ENCODE measurements at places on chromosomes 7 and 10.

DNA sequence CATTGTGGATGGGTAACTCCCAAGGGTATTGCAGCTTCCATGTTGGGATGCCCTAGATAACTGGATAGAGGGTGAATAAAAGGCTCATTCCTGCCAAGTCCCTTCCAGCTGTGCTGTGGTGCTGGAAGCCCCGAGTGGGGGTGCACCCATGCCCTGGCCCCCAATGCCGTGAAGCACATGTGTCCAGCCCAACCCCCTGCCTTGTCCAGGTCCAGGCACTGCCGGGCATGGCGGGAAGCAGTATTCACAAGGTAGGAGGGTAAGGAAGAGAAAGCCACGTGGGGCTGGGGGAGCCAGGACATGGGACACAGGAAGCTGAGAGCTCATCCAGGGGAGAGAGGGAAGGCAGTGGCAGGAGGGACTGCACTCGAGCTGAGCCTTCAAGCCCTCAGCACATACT is 148.2 kb upstream of the CDCA7L start:
- DNase-seq, result no peak

DNA sequence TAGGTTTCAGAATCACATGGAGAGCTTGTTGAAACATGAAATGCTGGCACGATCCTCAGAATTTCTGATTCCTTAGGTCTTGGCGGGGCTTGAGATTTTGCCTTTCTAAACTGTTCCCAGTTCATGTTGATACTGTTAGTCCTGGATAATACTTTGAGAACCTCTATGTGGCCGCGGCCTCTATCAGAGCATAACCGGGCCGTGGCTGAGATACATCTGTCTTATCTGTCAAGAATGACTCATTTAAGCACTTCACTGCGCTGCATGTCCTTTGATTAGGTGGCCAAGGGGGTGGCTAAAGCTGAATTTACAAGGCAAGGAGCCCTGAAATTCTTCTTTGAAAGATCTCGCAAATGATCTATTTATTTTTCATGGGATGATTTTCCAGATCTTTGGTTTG is 66.9 kb downstream of the GALNT17 start:
- no peak for DNase-seq

DNA sequence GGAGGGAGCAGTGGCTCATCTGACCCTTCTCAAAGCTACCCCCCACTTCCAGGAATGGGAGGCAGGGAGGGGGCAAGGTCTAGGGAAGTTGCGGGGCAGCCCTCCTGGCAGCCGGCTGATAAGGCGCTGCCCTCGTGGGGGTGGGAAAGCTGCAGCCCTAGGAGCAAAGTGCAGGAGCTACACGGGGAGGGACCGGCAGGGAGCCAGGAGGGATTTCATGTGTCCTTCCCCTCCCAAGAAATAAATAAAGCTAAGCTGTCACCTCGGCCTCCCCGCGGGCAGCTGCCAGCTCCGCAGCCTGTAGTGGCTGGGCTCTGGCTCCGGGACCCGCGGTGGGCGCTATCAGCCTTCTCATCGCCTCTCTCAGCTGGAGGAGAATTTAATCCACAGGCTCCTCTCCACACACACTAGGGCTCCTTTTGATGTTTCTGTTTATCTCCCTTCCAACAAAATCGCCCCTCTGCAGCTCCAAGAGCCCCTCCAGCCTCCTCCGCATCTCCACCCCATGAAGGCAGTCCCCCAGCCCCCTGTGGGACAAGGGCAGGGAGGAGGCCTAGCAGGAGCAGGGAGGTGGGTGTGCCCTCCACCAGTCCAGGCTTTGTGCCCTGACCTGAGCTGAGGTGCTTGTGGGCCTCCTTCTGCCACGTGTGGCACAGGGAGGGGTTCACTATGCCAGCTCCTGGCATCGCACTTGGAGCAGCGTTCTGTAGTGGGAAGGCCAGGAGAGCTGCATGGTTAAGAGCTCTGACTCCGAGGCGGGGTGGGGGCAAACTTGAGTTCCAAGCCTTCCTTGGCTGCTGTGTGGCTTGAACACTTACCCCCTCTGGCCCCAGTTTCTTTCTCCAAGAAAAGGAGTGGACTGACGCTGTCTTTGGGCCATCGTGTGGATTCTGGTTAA is 80.5 kb downstream of the C10orf105 start:
- DNase-seq, result peak; percentile 27

DNA sequence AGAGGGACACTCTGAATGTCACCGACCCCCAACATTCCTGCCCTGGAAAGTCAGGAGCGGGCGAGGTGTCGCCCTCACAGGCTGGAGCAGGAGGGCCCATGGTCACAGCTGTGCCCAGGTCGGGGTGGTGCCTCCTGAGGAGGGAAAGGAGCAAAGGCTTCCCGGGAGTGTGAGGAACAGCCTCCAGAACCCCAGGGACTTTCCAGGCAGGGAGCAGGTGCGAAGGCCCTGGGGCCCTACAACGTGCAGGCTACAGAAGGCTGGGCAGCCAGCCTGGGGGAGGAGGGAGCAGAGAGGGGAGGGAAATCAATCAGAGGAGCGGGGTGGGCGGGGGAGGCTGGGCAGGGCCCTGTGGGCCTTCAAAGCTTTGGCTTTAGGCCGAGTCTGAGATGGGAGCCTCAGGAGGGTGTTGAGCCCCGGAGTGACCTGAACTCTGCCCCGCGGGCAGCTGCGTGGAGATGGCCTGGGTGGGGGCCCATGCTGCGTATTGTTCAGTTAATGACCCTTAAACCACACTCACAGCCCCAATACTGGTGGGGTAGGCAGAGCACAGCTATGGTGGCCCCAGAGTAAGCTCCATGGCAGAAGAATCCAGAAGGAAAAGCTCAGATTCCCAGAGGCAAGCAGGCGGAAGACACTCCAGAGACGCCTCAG is 44.2 kb upstream of the PPP2R2D start:
- no peak for DNase-seq

DNA sequence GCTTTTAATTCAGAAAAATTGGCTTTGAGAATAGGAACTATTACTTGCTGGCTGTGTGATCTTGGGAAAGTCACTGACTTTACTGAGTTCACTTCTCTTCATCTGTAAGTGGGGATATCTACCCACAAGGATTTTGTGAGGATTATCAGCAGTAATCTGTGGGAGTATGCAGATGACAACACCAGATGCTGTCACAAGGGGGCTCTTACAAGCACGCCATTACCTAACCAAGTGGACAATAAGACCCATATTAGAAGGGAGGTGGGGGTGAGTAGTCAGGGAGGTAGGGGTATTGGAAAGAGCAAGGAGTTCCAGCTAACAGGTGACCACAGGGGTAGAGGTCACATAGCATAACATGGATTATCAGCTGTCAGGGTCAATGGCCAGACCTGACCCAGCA is 569.4 kb downstream of the SUGCT start:
- DNase-seq, result no peak

DNA sequence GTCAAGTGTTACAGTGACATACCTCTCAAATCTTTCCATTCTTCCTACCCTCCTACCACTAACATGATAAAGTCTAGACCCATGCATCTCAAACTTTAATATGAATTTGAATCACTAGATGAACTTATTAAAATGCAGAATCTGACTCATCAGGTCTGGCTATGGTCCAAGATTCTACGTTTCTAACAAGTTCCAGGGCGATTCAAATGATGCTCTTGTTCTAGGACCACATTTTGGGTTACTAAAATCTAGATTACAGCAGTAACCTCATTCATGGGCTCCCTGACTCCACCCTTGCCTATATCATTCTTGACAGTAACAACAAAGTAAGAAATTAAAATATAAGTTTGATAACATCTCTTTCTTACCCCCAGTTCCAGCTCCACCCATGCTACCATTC is 124.8 kb upstream of the LSM8 start:
- DNase-seq, result no peak

DNA sequence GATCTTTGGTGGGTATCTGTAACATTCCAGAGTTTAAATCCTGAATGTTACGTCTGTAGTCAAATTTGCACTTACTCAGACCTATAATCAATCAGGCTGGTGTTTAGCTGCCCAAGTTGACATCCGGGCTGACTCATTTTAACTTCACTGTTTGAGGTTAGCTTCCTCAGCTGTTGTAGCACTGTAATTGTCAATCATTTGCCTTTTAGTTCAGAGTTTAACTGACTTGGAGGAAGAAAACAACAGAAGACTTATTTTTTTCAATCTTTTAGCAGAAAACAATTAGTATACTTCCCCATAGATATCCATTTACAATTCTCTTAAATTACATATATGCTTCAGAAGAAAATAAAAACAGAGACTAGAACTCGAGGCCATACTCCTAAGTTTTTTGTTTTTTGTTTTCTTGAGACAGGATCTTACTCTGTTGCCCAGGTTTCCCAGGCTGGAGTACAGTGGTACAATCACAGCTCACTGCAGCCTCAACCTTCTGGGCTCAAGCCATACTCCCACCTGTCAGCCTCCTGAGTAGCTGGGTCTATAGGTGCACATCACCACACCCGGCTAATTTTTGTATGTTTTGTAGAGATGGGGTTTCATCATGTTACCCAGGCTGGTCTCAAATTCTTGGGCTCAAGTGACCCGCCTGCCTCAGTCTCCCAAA is 38.5 kb upstream of the LRRC17 start:
- DNase-seq, result no peak

Data from C1 segment of cervical spinal cord (tissue), 14 donors.